Stimulated activated CD4-positive, alpha-beta T cell treated with anti-CD3 and anti-CD28 coated beads, TNF-alpha, amount 100 ng/mL, for 24 hours (primary cell): ENCODE measurements at places on chromosomes 1 and 21.

- DNase-seq = no peak
These were observed 108.9 kb upstream of the PDC start for GRCh38 chr1:186569856-186570255.

GRCh38 chr21:38520511-38520910 is 22.2 kb upstream of the ERG start:
- no peak for DNase-seq

GRCh38 chr1:20141466-20141865 is 2.3 kb downstream of the PLA2G2F start:
- DNase-seq = no peak

DNA sequence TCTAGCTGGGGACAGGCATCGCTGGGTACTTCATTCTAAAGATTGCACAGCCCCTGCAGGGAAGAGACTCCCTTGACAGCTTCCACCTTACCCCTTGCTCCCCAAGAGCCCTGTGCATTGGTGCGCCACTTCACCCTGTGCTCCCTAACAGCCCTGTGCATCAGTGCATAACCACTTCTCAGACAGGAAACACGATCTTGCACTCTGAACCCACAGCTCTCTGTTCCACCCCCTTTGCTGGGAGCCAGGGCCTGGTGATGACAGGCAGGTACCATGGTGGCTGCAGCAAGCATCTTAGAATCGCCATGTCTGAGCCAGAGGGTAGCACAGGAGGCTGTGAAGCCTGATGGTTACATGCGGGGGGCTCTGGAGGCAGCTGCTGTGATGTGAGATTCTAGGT is 5.0 kb downstream of the ALPL start:
- no peak for DNase-seq

GRCh38 chr21:38936240-38936639 is 130.5 kb downstream of the ETS2 start:
- DNase-seq = no peak
